ENCODE measurements at places on chromosomes 3 and 15. TPM values are rescaled to one million over a fixed set of nuclear protein-coding genes. Genes with fewer than 3 reads are reported as not detected.

- peaks cover 4% of the 10 kb centered on the region for H3K4me1 ChIP-seq
- no peak overlapping the region for H3K4me3 ChIP-seq
- no peak for DNase-seq
These were observed 199.7 kb downstream of the UACA start for GRCh38 chr15:70563561-70564095.

DNA sequence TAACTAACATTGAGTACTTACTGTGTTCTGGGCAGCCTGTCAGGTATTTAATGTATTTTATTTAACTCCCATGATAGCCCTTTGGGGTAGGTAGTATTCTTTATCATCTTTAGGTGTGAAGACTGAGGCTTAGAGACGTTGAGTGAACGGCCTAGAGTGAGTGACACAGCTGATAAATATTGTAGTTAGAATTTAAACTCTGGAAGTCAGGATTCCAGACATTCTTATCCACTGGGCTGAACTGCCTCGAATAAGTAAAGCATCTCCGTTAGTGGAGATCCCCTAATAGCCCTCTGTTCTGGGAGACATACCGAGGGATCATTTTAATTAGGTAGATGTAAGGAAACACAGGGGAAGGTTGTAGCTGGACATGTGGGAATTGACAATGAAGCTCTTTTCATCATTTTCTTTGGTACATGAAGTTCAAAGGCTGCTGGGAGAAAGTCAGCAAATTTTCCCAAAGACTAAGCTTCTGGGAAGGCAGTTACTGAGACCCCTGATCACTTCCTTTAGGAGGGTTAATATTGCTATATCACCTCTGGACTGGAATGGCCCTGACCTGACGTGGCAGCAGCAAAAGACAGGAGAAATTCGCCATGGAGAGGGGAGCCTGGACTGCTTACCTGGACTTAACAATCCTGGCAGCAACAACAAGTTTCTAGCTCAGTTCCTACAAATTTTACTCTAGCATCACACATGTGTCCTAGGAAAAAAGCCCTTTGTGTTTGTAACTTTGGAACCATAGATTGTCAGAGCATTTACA is 11.7 kb upstream of the PDCD6IP start:
- no peak overlapping the region for H3K4me3 ChIP-seq
- no peaks in the 10 kb centered on the region for H3K4me1 ChIP-seq
- DNase-seq = no peak
- no peaks in the 10 kb centered on the region for H3K36me3 ChIP-seq
- H3K27ac ChIP-seq = no peak overlapping the region

GRCh38 chr3:175748087-175748730 is 889.1 kb downstream of the NAALADL2 start:
- no peaks in the 10 kb centered on the region for H3K36me3 ChIP-seq
- no peaks in the 10 kb centered on the region for H3K27me3 ChIP-seq
- H3K4me3 ChIP-seq = no peak overlapping the region
- DNase-seq = no peak
- no peaks in the 10 kb centered on the region for H3K4me1 ChIP-seq
- H3K27ac ChIP-seq = no peak overlapping the region

GRCh38 chr3:40299721-40300335 is 9.7 kb upstream of the EIF1B start:
- H3K27me3 ChIP-seq = no peaks in the 10 kb centered on the region
- H3K36me3 ChIP-seq = no peaks in the 10 kb centered on the region
- peaks cover 21% of the 10 kb centered on the region for H3K4me1 ChIP-seq
- H3K27ac ChIP-seq = no peak overlapping the region
- no peak overlapping the region for H3K4me3 ChIP-seq
- DNase-seq = no peak

DNA sequence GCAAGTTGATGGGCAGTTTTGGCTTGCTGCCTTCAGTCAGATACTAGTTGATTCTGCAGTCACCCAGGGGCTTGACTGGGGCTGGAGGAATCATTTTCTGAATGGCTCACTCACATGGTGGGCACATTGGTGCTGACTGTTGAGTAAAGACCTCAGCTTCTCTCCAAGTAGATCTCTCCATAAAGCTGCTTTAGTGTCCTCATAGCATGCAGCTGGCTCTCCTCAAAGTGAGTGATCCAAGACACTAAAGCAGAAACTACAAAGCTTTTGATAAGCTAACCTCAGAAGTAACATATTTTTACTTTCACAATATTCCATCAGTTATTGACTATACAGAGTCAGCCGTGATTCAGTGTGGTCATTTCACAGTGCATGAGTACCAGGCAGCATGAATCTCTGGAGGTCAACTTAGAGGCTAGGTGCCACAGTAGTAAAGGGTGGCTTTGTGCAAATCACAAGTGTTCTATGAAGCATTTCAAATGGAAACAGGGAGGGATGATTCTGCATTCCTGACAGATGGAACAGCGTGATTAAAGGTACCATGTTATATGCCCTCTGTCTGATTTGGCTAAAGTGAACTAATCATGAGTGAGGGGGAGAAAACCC is 24.3 kb upstream of the ATP8B4 start:
- H3K27ac ChIP-seq = no peak overlapping the region
- DNase-seq = no peak

- peaks cover 8% of the 10 kb centered on the region for H3K36me3 ChIP-seq
- H3K4me3 ChIP-seq = no peak overlapping the region
- no peaks in the 10 kb centered on the region for H3K27me3 ChIP-seq
These were observed 114.4 kb upstream of the ABHD17C start for GRCh38 chr15:80580536-80581260.

DNA sequence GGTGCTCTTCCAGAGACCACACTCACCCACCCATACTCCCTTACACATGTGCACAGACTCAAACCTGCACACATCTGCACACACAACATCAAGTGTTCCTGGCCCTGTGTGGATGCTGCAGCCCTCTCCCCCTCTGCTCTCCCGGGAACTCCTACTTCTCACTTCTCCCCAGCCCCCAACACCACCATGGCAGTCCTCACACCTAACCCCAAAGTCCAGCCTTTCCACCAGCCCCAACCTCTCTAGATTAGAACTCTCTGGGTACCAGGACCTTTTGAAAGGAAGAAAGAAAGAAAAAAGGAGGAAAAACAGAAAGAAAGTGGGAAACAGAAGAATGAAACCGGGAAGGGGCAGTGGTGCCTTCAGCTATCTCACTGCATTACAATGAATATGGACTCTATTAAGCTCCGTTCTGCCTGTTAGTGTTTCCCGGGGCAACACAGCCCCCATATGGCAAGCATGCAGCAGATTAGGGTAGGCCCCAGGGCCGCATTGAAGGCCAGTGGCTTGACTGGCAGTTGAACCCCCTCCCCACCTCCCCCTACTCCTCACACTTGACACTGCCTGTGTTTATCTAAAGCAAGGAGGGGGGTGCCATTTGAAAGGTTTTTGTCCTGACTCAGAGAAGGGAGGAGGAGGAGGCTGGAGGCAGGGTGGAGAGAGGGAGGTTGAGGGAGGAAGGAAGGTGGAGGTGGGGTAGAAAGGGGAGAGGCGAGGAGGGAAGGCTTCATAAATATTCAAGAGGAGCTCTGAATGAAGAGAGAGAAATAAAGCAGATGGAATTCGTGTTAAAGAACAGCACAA is 30.1 kb downstream of the BOC start:
- H3K27ac ChIP-seq = no peak overlapping the region
- no peaks in the 10 kb centered on the region for H3K4me1 ChIP-seq
- no peak overlapping the region for H3K4me3 ChIP-seq
- no peak for DNase-seq
- no peaks in the 10 kb centered on the region for H3K27me3 ChIP-seq

DNA sequence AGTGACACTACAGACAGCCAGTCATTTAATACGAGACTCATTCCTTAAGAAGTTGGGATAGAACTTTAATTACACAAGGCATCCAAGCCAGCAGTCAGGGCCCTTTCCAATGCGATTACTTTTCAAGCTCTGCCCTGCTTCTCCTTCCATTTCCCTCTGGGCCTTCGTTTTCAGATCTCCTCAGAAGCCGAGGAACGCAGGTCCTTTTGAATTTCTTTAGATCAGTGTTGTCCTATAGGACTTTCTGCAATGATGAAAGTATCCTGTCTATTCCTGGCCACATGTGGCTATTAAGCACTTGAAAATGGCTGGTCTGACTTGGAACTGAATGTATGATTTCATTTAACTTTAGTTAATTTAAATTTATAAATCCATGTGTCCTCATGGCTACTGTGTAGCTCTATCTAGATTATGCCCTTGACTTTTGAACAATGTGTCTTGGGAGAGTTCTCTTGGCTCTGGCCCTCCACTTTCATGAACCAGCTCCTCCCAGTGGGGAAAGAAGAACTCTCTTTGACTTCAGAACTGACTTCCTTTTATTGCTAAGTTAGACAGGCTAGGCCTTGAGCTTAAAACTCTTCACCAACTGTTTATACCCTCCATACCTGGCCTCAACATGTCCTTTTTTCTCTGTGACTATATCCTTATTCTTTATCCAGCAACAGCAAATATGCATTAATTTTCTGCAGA is 22.6 kb downstream of the TGFBR2 start:
- H3K4me3 ChIP-seq = no peak overlapping the region
- no peaks in the 10 kb centered on the region for H3K27me3 ChIP-seq
- peak overlapping the region; percentile 36 for H3K27ac ChIP-seq
- peaks cover 100% of the 10 kb centered on the region for H3K4me1 ChIP-seq
- no peak for DNase-seq
- peaks cover 26% of the 10 kb centered on the region for H3K36me3 ChIP-seq

STRIT1 gene
- not detected for total RNA-seq

UPK1B gene
- 0.18 TPM for total RNA-seq
